Activated T-helper 1 cell treated with anti-CD3 and anti-CD28 coated beads, Interleukin-12 subunit alpha, Interleukin-12 subunit beta, Interleukin-2, Interleukin-4 antibody, amounts not matched to agents 30 ng/mL and 10 ng/mL and 1 ng/mL, durations not matched to agents 14 hours and 24 hours and 36 hours (primary cell): ENCODE measurements at places on chromosomes 1 and 21. TPM values are rescaled to one million over a fixed set of nuclear protein-coding genes. Genes with fewer than 3 reads are reported as not detected.

The RCSD1 gene
- 78.6 and 81.9 TPM in 2 replicates for total RNA-seq

The KCNE2 gene
- total RNA-seq, result not detected in 2 replicates

The GSTM3 gene
- 10.1 and 11.0 TPM in 2 replicates for total RNA-seq

The RSPO1 gene
- not detected in 2 replicates for total RNA-seq

The SPATA17 gene
- total RNA-seq, result not detected in 2 replicates

- no peak for DNase-seq
These were observed 160.2 kb upstream of the FGGY start for GRCh38 chr1:59136541-59137275.

GRCh38 chr1:4561205-4561604 lies 93.2 kb upstream of the AJAP1 start:
- DNase-seq, result no peak

- no peak for DNase-seq
These were observed at the start of gene KRTAP21-3 for GRCh38 chr21:30718239-30718909. KRTAP21-3 (minus strand) TSS chr21:30718777; CDS start chr21:30718759, 18 bp downstream.

- no peak for DNase-seq
These were observed 1.6 kb upstream of the TAF12 start for GRCh38 chr1:28644494-28644893.

GRCh38 chr1:170395149-170395548 lies 136.8 kb upstream of the GORAB start:
- no peak for DNase-seq

- DNase-seq, result no peak
These were observed 97.3 kb downstream of the PLA2G4A start for GRCh38 chr1:186925881-186926669.

GRCh38 chr1:229342656-229343569 lies at the start of gene CCSAP:
CCSAP (minus strand) TSS chr1:229343047; CDS start chr1:229342465, 582 bp downstream.
- DNase-seq, result peak; percentile 59
